ENCODE measurements at places on chromosomes 3 and 15.
A peak's percentile ranks its signal among the peaks of the same experiment; 100 is the strongest.

- DNase-seq: no peak
Measured at GRCh38 chr15:66842710-66843441, 140.8 kb downstream of the SMAD6 start.

DNA sequence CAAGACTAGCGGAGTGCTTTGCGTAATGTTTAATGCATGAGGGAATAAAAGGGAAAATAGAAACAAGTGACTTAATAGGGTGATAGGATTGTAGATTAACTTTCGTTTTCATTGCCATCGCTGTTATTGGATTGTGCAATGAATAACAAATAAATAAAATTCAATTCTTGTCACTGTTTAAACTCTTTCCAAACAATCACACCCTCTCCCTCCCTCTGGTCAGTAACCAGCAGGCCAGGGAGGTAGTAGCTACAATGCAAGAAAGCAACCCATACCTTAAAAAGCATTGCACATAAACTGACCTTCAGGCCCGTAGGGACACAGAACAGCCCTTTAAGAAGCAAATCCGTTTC is 705 bp upstream of the TFRC start:
- DNase-seq: no peak

GRCh38 chr3:55061720-55062034 is 133.8 kb upstream of the LRTM1 start:
- no peak for DNase-seq

DNA sequence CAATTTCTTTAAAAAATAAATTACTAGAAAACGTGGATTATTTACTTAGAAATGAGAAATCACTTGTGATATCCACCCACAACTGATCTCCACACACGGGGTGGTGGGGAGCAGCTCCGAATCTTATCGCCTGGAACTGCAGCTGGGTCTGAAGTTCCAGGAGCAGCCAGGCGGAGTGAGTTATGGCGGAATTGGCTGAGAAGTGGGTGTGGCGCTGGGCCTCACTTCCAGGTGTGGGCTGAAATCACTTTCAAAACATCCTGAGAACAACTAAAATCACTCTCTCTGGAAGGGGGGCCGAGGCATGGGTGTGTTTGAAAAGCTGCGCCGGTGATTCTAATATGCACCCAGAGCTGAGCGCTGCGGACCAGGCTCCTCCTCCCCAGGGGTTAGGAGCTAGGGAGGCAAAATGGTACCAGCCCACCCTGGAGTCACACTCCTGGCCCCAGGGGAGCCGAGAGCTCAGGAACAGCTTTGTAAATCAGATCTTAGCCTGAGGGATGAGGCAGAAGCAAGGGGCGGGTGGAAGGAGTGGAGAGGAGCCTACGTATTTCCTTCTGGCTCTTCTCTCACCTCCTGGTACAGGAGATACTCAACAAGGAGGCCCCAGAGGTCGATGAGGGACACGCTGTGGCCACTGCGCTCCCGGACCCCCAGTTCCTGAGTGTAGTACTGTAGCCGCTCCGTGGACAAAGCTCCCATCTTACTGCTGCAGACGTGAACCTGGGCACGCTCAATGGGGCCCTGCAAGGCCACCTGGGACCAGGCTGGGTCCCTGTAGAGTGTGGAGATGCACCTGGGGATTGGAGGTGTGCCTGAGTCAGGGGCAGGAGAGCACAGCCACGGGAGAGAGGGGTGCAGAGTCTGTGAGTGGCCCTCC is 9.6 kb downstream of the PLA2G4F start:
- DNase-seq: no peak

GRCh38 chr3:59990915-59991314 is 941.1 kb upstream of the CFAP20DC start:
- DNase-seq: no peak

DNA sequence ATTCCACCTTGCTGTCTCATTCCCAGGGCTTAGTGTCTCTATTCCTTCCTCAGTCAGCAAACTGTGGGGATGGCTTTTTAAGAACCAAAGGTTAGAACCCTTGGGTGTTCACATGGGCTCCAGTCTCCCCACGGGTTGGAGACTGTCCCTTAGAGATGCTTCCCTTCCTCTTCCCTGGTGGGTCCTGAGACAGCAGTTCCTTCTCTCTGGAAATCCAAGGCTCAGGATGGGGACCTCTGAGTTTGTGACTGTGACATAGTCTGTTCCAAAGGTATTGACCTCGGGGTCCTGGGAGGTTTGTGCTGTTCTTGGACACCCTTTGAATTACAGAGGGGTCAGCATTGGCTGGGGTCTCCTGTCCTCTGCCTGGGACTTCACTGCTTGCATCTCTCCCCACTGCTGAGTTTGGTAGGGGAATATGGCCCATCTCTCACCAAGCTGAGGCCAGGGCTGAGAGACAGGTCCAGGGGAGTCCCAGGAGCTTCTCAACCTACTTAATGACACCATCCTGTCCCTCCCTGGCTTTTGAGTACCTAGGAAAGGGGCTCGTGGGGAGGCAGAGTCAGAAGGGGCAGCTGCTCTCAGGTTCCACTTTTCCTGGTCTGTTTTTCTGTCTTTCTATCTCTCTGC is 1.5 kb downstream of the GRM2 start:
- no peak for DNase-seq

GRCh38 chr3:52495777-52496602 is 852 bp downstream of the STAB1 start:
- DNase-seq: no peak

DNA sequence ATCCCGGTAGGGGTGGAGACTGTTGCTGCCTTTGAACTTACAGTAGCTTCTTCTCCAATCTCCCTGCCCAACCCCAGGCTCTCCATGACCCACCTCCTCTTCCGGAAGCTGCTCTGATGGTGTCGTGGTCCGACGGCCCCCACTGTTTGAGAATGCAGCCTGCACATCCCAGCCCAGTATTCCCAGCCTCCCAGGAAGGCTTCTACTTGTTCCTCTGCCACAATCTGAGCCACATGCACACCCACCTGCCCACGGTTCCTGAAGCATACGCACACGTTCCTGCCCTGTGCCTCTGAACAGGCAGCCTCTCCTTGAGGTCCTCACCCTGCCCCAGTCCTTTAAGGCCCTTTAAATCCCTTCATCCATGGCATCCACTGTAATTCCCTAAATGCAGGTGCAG is 57.4 kb downstream of the ABTB1 start:
- DNase-seq: no peak

DNA sequence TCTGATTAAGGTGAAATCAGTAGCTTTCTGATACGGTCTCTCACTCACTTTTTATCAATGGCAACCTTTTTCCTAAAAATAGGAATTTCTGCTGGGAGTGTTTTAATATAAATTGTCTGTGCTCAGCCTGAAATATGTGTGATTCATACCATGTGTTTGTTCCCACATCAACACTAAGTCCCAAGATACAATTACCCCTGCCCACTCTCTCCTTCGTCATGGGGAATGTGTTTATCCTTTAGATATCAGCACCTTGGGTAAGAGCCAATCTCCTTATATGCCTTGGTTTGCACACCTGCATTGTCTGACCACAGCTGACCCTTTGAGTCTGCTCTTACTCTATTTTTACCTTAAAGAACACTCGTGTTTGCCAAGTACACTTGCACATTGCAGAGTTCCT is 356.4 kb downstream of the LPP start:
- DNase-seq: no peak

GRCh38 chr3:29319262-29319661 is 38.4 kb downstream of the RBMS3 start:
- DNase-seq: no peak

GRCh38 chr3:11140030-11140712 is 14.1 kb upstream of the HRH1 start:
- DNase-seq: no peak

DNA sequence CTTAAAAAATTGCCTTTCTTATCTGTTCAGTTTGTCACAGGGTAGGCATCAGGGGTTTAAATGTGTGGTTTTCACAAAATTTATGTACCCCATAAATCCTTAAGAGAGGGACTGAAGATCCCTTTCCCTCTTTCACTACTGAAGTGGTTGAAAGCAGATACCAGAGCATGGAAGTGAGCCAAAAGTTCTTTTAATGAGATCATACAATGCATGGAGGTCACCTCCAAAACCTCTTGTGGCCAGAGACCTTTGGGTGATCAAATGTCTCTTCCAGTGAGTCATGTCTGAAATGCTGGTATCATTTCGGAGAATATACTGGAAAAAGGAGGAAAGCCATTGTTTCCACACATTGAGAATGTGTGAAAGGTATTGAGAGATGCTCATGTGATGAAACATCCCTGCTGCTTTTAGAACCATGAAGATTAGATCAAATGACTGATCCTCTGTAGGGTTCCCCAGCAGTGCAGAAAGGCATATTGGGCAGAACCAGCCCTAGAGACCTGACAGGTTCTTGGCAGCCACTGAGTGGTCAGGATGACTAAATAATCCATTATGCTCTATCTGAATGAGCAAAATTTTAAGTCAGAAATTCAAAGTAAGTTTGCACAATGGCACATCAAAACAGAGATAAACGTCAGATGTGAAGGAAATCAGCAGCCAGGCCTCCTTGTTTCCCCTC is 165.8 kb upstream of the SLC2A2 start:
- no peak for DNase-seq

- no peak for DNase-seq
Measured at GRCh38 chr15:58966698-58967097, 20.8 kb upstream of the RNF111 start.

GRCh38 chr15:47620960-47621681 is 96.2 kb upstream of the SEMA6D start:
- no peak for DNase-seq

DNA sequence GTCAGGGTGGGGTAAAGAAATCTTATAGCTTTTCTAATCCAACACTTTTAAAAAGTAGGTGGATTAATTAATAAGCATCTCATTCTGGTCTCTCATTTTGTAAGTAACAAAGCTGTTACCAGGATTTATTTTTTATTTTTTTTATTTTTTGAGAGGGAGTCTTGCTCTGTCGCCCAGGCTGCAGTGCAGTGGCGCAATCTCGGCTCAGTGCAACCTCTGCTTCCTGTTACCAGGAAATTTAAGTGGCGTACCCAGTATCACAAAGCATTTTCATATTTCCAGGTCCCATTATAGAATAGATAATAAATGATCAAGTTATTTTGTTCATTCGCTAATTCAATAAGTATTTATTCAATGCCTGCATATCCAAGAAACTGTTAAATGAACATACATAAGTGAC is 13.2 kb downstream of the ALDH1A2 start:
- no peak for DNase-seq

DNA sequence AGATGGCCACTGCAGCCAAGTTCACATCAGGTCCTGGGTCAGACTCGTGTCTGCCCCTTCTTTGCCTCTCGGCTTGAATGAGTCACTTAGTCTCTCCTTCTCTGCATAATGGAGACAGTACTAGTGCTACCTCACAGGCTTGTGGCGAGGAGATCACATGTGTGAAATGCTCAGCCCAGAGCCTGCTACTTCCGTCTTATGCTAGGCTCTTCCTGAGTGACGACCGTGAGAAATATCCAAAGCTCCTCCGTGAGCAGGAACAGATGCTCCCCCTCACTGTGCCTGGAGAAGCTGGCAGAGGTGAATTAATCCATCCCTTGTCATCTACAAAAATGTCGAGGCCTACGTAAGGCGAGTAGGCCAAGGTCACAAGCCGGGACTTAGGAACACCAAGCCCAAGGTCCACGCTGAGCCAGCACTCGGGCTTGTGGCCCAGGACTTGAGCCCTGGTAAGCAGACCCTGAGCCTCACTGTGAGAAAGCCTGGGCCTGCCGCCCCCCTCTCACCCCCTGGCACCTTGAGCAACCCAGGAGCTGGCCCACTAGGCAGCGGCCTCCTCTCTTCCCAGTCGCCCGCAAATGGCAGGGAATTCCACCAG is 17.9 kb downstream of the PAK6 start:
- no peak for DNase-seq

DNA sequence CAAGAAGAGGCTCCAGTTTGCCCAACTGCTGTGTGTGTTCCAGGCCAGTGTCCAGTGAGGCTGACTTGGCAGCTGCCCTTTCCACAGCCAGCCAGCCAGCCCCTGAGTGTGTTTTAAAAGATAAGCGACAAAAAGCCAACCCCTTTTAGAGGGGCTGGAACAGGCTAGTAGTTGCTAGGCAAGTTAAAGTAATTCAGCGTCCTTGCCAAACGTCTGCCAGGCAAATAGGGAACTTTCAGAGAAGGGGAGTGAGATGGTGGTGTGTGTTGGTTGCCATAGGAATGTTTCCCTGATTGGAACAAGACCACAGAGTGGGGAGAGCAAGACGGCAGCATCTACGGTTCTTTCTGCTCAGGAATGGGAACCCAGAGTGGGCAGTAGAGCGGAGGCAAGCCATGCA is 86.3 kb downstream of the TMEM108 start:
- no peak for DNase-seq

GRCh38 chr15:62798536-62798935 is 244.0 kb upstream of the TPM1 start:
- DNase-seq: no peak

DNA sequence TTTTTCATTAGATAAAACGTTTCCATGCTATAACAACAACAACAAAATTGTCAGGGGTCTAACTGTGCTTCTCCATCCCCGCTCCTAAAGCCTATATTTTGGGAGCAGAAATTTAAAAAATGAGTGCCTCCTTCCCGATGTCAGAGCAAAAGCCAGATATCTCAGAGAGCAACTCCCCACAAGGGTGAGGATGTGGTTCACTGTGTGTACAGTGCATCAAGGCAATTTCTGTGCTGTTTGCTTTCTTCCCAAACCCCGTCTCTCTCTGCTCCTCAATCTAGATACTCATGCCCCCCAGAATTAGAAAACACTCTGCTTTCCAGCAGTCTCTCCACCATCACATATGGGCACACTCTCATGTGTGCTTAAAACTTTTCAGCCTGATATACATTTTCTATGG is 76.7 kb upstream of the MBNL1 start:
- peak; percentile 23 for DNase-seq
